ENCODE measurements at places on chromosomes 1 and 21.

- no peak for DNase-seq
These were observed 2.4 kb upstream of the THEM5 start for GRCh38 chr1:151855933-151856332.

GRCh38 chr1:157723157-157723556 lies 22.6 kb upstream of the FCRL3 start:
- DNase-seq = no peak

DNA sequence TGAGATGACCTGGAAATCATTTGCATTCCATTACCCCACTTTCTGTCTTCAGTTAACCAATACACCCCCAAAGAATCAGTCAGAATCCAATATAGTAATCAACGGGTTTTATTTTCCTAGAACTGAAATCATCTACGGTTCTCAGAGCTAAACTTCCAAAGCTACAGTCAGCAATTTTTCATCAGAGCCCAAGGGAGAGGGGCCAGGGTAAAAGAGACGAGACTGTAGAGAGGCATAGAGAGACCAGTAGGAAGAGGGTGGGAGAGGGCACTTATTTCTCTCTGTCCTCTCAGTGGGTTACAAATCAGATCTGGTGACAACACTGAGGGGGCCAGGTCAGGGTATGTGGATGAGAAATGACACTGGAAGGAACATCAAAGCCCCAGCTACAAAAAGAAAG lies 1.1 kb upstream of the MRPL24 start:
- DNase-seq = no peak

- DNase-seq = no peak
These were observed 33.3 kb downstream of the KLHDC7A start for GRCh38 chr1:18513995-18514394.

GRCh38 chr1:10532362-10532761 lies 57.6 kb downstream of the PEX14 start:
- no peak for DNase-seq

GRCh38 chr1:155192346-155193274 lies 15.1 kb downstream of the THBS3 start:
- no peak for DNase-seq

GRCh38 chr1:224615861-224616755 lies at the start of gene CNIH3:
CNIH3 (plus strand) TSS chr1:224616317; CDS start chr1:224617175, 858 bp downstream.
- DNase-seq = peak; percentile 12

DNA sequence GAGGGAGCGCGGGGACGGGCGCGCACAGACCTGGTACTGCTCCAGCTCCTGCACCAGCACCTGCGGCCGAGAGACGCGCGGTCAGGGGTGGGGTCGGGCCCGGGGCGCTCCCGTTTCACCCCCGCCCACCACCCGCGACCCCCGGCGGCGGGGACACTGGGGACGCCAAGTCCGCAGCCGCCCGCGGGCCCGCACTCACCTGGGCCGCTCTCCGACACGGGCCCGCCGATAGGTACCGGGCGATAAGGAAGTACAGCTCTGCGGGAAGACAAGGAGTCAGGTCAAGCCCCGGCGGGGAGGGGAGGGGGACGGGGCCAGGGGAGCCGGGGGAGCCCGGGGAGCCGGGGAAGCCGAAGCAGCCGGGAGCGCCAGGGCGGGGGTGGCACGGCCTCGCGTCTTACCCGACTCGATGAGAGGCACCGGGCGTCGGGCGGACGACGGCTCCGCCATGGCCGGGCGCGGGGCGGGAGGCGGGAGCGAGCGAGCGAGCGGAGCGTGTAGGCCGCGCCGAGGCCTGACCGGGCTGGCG lies 326 bp downstream of the BRWD1 start:
- DNase-seq = peak; percentile 65

- DNase-seq = peak; percentile 23
These were observed at the start of gene GNG12 for GRCh38 chr1:67832737-67833601. GNG12 (minus strand) TSS chr1:67833467; CDS start chr1:67707686, 125,781 bp downstream.

DNA sequence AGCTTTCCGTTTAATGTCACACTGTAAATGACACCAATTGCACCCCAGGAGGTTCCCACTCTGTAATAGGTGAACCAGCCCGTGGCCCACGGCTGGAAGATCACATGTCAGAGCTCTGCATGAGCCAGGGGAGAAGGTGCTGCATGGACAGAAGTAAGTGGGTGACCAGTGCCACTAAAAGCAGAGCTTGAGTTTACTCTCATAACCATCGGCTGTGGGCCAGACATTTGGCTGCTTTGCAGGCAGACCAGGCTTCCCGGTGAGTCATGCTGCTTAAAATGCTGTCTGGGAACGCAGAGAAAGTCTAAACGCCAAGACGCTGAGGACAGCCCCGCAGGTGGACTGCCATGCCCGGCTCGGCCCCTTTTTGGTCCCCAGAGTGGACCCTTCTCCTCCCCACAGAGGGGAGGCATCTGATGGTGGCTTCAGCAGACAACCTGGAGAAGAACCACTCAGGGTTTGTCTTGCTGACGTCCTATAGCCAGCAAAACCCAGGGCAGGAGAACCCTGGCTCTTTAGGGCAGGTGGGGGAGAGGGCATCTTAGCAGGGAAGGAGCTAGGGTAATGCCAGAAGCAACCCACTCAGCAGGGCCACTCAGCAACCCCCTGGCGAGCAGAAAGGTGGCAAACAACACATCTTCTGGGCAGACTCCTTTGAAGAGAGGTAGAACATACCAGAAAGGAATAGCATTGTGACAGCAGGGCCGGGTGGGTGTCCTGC lies 7.3 kb downstream of the KIAA2013 start:
- DNase-seq = no peak

DNA sequence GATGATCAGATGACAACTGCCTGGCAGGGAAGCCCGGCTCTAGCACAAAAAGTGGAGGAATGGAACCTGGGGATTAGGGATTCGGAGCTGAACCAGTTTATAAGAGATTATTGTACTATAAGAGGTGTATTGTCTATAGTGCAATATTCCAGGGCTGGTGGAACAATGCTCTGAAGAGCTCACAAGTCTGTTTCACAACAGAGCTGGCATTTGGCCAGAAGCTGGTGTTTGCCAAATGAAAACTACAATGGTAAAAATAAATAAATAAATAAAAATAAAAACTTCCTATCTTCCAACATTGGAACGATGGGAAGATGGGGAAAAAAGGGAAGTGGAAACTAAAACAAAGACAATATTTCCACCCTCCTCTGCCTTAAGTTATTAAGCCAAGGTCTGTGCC lies 73.5 kb downstream of the CHODL start:
- DNase-seq = no peak

- no peak for DNase-seq
These were observed 91.2 kb downstream of the TRABD2B start for GRCh38 chr1:47906009-47906432.

GRCh38 chr1:224880593-224881307 lies 48.7 kb upstream of the DNAH14 start:
- no peak for DNase-seq

DNA sequence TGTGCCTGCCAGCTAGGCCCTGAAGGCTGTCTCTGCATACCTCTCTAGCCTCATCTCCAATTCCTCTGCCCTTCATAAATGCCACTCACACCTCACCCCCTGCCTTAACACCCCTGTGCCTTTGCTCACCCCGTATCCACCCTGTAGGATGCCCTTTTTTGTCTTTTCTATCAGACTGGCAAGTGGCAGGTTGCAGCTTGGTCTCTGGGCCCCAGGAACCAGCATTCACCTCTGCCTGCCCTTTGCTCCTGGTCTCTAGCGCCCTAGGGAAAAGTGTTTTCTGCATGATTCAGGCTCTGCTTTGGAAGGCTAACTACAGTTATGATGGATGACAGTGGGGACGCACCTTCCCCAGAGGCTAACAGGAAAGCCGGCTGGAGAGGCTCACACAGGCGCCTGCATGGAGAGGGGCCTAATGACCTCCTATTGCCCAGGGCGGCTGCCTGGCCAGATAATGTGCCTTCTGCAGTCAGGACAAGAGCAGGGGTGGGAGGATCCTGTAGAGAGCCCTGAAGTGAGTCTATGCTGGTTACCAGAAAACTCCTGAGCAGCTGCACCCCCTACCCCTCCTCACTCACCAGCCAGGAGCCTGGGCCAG lies 11.2 kb downstream of the KANK4 start:
- no peak for DNase-seq

GRCh38 chr1:220077887-220078286 lies 11.7 kb downstream of the BPNT1 start:
- DNase-seq = no peak

DNA sequence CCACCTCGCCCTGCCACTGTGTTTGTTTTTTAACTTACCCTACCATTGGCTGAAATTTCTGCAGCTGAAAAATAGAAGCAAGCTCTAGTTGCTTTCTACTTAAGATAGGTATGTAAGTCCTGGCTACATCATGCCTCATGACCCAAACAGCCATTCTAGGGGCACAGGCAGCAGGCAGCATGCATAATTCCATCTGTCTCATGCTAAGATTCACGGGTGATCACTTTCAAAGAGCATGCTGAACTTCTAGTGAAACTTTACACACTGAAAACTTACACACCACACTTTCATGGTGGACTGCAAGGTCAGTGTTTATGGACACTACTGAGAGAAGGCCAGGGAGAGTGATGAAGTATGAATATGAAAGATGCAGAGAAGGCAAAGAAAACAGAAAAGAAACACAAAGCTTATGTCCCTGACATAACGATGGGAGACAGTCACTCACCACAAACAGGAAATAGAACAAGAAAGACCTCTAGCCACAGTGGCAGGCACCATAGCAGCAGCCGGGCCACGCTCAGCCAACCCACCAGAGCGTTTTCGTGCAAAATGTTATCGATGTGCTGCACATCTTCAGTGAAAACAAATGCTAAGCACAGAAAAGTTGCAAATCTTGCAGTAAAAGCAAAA lies 102.3 kb upstream of the TIAM1 start:
- DNase-seq = no peak

GRCh38 chr1:12654004-12654567 lies 10.2 kb downstream of the AADACL4 start:
- no peak for DNase-seq

- DNase-seq = no peak
These were observed 133.2 kb upstream of the ZC3H11B start for GRCh38 chr1:219746141-219746540.

DNA sequence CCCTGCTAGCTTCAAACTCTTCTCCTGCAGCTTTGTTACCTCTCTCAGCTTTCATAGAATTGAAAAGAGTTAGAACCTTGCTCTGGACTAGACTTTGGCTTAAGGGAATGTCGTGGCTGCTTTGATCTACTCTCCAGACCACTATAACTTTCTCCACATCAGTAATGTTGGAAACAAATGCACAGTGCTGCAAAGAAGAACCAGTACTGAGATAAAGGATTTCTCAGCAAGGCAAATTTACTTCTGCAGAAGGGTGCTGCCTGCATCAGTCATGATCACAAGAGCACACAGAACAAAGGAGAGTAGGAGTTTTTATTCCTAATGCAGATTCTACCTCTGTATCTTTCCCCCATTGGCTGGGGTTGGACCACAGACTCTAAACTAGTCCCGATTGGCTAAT lies 621.6 kb upstream of the CHRM3 start:
- DNase-seq = no peak

DNA sequence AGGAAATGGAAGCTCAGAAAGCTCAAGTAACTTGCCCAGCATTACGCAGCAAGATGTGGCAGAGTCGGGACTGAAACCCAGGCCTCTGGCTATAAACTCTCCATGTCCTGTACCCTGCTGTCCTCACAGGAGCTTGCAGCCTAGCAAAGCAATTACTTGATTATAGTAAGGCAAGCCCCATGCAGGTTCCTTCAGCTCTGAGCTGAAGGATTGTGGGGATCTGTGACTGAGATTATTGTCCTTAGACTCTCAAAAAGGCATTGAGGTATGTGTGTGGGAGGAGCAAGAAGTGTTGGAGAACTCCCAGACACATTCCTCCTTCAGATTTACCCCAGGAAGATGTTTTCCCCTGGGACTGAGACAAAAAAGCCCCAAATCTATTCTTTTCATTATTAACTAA lies 124.0 kb upstream of the SPATA6 start:
- no peak for DNase-seq

- no peak for DNase-seq
These were observed 78.9 kb upstream of the CAMK1G start for GRCh38 chr1:209504571-209504970.

GRCh38 chr1:59415881-59416280 lies 119.0 kb downstream of the FGGY start:
- no peak for DNase-seq

DNA sequence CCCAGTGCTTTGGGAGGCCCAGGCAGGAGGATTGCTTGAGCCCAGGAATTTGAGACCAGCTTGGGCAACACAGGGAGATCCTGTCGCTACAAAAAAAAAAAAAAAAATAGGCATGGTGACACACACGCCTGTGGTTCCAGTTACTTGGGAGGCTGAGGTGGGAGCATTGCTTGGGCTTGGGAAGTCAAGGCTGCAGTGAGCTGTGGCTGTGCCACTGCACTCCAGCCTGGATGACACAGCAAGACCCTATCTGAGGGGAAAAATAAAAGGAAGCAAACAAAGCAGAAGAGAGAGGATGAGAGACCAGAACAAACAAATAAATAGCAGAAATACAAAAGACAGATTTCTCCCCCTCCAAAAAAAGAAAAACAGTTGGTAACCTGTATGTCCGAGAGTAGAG lies 34.0 kb downstream of the MTF2 start:
- DNase-seq = no peak

DNA sequence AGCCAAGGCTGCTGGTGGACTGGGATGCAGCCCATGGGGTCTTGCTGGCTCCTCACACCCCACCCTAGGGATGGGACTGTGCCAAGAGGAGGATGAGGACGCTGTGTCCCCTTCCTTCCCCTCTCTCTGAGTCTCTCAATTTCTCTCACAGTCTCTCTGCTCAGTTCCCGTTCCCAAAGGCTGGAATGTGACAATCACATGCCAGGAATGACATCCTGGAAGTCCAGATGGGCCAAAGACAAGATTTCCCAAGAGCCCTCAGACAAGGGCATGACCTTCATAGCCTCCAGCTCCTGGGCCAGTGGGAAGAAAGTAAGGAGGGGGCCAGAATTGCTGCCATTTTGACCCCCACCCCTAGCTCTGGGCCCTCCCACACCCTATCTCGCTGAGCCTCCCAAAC lies 7.6 kb upstream of the CDCP2 start:
- no peak for DNase-seq

DNA sequence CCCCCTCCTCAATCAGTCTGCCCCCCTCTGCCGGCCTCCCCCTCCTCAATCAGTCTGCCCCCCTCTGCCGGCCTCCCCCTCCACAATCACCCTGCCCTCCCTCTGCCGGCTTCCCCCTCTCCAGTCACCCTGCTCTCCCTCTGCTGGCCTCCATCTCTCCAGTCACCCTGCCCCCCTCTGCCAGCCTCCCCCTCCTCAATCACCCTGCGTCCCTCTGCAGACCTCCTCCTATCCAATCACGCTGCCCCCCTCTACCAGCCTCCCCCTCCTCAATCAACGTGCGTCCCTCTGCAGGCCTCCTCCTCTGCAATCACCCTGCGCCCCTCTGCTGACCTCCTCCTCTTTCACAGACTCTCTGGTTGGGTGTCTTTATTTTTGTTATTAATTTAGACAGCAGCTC lies 11.5 kb upstream of the C1orf198 start:
- no peak for DNase-seq

DNA sequence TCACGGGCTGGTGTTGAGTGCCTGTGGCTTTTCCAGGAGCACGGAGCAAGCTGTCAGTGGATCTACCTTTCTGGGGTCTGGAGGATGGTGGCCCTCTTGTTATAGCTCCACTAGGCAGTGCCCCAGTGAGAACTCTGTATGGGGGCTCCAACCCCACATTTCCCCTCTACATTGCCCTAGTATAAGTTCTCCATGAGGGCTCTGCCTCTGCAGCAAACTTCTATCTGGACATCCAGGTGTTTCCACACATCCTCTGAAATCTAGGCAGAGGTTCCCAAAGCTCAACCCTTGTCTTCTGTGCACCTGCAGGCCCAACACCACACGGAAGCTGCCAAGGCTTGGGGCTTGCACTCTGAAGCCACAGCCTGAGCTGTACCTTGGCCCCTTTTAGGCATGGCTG lies 157.3 kb downstream of the MRPL39 start:
- DNase-seq = no peak

All from germinal center (tissue), 1 donor.